ACHN (cell line): ENCODE measurements at places on chromosomes 3 and 15.
A peak's percentile ranks its signal among the peaks of the same experiment; 100 is the strongest.

GRCh38 chr15:44319385-44319784 lies 30.9 kb downstream of the GOLM2 start:
- DNase-seq = no peak

GRCh38 chr3:193795062-193795690 lies 202.2 kb downstream of the OPA1 start:
- DNase-seq = no peak

GRCh38 chr3:120368172-120368571 lies 19.0 kb upstream of the LRRC58 start:
- DNase-seq = no peak

GRCh38 chr3:53547327-53547726 lies 52.9 kb downstream of the CACNA1D start:
- DNase-seq = no peak

DNA sequence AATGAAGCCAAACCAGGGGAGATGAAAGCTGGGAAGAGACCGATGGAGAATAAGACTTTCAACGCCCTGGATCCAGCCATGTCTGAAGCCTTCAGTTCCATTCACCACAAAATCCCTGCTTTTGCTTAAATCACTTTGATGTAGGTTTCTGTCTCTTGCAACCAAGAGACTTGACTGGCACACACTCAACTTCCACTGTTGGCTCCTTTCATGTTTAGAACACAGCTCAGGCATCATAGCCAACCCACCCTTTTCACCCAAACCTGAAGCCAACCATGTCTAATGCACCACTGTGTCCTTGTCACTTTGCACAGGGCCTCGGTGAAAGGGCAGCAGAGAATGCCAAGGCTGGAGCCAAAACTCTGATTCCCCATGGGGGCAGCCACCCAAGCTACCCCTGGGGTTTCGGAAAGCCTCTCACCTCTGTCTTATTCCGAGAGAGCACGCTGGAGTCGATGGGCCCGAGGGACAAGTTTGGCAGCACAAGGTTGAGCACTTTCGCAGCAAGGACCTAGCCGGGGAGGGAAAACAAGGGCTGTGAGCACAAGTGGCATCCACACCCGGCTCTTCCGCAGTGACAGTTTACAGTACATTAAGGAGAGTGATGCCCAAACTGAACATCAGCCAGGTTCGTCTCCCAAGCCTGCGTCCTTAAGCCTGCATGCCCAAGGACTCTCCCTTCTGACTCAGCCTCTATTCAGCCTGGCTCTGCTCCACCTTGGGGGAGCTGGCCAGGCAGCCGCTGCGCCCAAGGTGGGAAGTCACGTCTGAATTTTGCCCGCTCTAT lies 37.6 kb downstream of the ABTB1 start:
- DNase-seq = no peak

- no peak for DNase-seq
These were observed 32.0 kb downstream of the WWTR1 start for GRCh38 chr3:149625795-149626194.

DNA sequence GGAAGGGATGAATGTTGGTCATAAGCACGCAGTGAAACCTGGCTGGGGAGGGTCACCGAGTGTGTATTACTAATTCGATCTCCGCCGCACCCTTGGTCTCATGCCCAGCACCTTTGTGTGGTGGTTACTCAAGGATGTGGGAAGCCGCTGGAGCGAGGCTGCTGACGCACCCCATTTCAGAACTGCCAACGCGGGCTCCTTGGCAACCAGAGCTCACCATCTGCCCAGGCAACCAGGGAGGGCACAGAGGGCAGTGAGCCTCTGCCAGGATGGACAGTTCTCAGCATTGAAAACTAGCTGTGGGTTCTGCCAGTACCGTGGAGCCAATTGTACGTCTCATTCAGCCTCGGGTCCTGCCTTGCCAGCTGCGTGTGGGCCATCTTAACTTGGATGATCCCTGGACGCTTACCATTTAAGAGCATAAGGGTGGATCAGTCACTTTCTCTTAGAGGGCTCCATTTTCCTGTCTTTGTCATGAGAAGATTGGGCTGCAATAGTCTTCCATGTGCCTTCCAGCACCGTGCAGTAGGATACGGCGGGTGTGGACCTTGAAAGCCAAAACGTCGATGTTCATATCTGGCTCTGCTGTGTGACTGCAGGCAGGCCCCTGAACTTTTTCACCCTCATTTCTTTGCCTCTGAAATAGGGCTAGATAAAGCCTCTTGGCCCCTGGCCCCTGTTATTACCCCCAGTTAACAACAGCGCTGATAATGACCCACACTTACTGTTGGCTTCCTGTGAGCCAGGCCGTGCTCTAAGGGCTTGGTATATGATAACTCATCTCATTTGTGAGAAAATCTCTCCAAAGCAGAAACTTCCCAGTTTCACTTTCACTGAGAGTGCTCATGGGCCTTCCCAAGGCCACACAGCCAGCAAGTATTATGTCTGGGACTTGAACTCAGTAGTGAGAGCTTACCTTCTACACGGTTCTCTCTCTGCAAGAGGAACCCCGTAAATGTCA lies 238.8 kb downstream of the OPA1 start:
- DNase-seq = peak; percentile 52

GRCh38 chr15:70186152-70186551 lies 88.4 kb upstream of the TLE3 start:
- no peak for DNase-seq

DNA sequence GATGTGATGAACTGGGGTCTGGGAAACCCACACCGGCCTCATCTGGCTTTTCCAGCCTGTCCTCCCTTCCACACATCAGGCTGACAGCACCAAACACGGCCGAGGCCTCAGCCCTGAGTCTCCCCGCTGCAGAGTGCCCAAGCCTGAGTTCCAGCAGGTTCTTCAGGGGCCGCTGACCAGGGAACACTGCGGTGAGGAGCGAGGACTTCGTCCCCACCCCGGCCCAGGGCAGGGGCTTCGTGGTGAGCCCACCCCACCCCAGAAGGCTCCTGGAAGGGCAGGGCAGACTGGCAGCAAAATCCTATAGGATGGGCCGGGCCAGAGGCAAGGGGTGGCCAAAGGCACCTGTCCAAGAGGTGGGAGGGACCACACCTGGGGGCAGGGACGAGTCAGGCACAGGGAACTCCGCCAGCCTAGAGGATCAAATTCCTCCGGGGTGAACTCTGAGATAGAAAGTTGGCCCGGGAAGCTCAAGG lies at the start of gene SLC51A:
Gene SLC51A, plus strand, starts transcription at position 446 of the 476 bp plus-strand sequence. CDS start 179 bp downstream, outside the sequence.
- no peak for DNase-seq

GRCh38 chr3:63976161-63976871 lies 47.0 kb downstream of the PSMD6 start:
- no peak for DNase-seq

GRCh38 chr15:37009288-37009687 lies 91.1 kb downstream of the MEIS2 start:
- DNase-seq = no peak
